Astrocyte of the hippocampus (primary cell): ENCODE measurements at places on chromosomes 3 and 15.
A peak's percentile ranks its signal among the peaks of the same experiment; 100 is the strongest.

GRCh38 chr3:100523050-100523760 is 30.8 kb downstream of the TMEM45A start:
- no peak for DNase-seq

- peak; percentile 86 for DNase-seq
Observed at GRCh38 chr3:139427283-139428060, 38.0 kb upstream of the COPB2 start.

DNA sequence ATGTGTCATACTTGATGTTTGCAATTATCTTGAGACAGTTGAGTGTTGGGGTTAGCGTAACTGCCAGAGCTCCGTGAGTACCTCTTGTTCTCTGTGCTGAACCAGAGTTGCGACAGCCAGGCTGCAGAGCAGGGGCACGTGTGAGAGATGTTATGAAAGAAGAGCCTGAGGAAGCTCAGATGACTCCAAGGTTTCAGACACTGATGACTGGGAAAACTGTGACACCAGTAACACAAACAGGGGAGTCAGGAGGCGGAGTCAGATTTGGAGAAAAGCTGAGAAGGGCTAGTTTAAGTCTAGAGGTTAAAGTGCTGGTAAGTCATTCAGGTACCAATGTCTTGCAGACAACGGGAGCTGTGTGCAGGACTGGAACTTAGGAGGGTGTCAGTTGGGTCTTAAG is 45.0 kb downstream of the BLM start:
- DNase-seq = no peak

GRCh38 chr3:19105826-19106225 is 42.5 kb upstream of the KCNH8 start:
- DNase-seq = no peak

- no peak for DNase-seq
Observed at GRCh38 chr15:24944954-24945353, 9.8 kb upstream of the SNRPN start.

DNA sequence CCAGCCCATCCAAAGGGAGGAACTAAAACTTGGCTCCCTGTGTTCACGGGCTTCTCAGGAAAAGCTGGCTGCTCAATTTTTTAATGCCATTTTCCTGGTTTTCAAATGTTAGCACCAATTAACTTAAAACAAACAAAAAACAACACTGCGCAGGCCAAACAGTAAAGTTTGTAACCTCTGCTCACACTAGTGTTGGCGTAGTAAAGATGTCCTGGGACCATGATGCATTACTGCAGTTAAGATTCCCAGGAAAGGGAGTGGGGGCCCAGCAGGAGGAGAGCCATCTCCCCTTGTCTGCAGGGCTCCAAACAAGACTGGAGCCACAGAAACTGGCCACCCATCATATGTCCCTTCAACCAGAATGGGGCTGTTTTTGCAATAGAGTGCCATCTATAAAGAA is 74.0 kb downstream of the KY start:
- DNase-seq = no peak

- DNase-seq = no peak
Observed at GRCh38 chr3:195003893-195004289, 267.1 kb downstream of the XXYLT1 start.

DNA sequence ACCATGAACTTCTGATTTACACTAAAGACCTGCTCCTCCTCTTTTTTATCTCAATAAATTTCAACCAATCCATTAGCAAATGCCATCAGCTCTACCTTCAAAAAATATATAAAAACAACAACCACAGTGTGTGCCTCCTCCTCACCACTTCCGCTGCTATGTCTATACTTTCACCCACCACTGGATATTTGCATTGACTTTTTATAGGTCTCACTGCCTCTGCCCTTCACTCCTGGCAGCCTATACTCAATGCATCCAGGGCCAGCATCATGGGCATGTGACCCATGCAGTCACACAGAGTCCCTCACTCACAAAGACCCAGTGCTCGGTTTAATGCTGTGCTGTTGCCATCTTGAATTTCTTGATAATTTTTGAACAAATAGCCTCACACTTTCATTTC is 53.5 kb upstream of the CCDC54 start:
- no peak for DNase-seq
